ENCODE measurements at places on chromosomes 4 and X.

DNA sequence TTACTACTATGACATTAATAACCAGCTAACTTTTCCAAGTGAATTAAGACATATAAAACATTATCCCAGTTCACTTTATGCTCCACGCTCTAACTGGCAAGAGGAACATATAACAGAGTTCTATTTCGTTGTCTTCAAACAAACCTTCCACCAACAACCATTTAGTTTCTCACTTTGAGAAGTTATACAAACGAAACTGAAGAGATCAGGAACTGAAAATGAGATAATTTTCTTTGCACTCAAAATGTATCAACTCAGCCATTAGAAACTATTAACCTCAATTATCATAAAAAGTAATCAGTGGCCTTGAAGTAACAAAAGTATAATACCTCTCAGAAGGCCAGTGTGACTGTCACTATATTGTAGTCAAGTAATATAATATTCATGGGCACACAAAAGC lies 70.1 kb downstream of the CHM start:
- DNase-seq, result no peak

DNA sequence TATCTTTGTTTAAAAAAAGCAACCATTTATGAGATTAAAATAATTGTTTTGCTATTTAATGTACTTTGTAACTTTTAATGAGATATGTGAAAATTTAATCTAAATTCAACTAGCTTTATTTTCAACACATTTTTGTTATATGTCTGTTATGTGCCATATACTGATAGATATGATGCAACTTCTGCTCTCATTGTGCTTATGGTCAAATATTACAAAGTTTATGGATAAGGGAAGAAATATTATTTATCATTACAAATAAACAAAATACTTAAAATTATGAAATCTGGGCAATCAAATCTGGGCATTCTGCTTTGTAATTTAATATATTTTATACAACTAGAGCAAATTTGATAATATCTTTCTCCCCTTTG lies 40.0 kb downstream of the PCDH10 start:
- no peak for DNase-seq

GRCh38 chr4:173805884-173806283 lies 275.9 kb upstream of the HAND2 start:
- no peak for DNase-seq

DNA sequence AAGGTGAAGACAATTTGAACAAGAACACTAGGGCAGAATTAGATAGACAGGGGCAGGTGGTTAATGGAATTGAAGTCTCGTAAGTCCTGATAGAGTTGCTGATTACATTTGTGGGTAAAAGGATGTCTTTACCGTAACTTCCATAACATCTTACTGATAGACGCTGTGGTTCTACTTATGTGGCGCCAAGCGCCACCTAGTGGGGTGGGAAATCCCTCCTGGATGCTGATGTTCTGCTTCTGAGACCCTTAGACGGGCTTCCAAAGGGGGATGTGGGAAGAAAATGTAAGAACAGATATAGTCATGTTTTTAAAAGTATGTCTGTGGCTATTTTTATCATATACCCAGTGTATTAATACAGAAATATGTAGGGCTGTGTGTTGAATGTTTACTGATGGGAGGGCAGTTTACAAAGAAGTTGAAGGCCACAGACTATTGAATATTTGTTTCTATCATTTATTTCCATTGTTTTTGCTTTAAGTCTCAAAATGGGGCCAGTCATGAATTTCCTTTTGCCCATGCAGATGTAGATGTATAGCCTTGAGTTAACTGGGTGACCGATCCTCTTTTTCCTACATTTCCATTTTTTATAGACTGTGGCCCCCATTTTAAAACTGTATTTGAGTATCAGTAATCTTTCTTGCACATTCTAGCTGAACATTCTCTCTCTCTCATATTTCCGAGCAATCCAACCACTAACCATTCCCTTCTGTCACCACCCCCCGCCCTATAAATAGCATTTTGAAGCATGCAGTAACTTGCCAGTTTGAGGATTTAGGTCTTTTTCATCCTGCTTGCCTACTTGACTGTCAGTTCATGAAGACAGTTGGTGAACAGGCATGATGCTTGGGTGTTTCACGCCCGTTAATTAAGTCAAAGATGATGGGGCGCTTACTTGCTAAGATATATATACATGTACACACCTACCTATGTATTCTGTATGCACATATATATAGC lies 12.1 kb upstream of the TLR8 start:
- DNase-seq, result peak; percentile 58

DNA sequence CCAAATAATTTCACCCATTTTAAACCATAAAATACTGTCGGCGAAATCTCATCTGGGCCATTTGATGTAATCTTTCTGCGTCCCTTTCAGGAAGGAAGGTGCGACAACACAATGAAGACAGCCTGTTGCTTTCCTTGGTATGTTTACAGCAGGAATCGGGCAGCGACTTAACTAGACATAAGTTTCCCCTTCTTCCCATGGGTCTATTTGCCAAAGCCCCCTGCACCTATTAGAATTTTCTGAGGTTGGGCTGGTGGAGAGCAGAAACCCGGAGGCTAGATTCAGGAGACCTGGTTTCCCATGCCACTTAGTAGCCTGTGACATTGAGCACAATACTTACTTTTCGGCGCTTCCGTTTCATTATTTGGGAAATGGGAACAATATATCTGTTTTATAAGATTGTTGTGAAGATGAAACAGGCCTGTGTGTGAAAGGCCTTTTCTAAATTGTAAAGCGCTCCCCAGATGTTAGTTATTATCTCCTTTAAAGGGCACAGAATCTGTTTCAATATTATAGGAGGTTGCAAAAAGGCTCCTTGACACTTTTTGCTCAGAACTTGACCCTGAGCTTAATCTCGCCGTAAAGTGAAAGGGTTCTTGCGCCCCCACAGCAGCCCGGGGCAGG lies 552 bp upstream of the AFF1 start:
- peak; percentile 30 for DNase-seq

DNA sequence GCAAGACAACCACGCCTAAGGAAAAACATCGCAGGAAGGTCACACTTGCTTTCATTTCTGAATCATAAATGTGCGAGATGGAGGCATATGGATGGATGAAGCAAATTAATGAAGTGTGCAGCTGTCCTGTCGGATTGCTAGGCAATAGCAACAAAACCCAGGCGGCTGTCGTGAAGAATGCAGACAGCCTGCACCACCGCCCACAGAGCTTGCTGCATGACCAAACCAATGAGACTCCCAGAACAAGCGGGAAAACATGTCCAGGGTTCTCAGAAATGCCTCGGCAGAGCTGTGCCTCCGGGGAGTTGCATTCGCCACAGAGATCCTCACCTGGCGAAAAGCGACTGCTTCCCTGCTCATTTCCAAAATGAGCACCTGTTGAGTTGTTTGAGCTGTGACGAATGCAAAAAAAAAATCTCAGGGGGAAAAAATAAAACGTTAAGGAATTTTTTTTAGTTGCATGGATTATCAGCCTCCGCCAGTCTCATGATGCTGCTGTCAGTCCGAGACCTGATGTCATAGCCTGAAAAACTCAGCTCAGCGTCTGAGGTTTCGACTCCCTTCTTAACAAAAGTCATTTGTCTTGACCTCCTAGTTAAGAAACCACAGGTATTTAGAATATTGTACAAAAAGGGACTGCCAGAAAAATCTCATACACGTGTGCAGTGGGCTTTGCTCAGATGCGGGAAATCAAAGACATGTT lies 155.5 kb upstream of the MXRA5 start:
- no peak for DNase-seq
